ENCODE measurements at places on chromosomes 5 and 9. TPM values are rescaled to one million over a fixed set of nuclear protein-coding genes. Genes with fewer than 3 reads are reported as not detected.

NIM1K gene
- 0.50 TPM for total RNA-seq

ANKRD55 gene
- 10.3 TPM for total RNA-seq

NR3C1 gene
- total RNA-seq: 62.7 TPM

GPR151 gene
- total RNA-seq: not detected

SYNPO gene
- 0.08 TPM for total RNA-seq

SCGB3A1 gene
- not detected for total RNA-seq

BSPRY gene
- 2.0 TPM for total RNA-seq

IRX2 gene
- not detected for total RNA-seq

EIF4E1B gene
- not detected for total RNA-seq

Measured in activated CD4-positive, alpha-beta T cell treated with anti-CD3 and anti-CD28 coated beads, Interleukin-2, amount 10 ng/mL, durations not matched to agents 7 days and 5 days (primary cell).